ENCODE measurements at places on chromosomes 3 and 15. TPM values are rescaled to one million over a fixed set of nuclear protein-coding genes. Genes with fewer than 3 reads are reported as not detected.

The TMEM207 gene
- total RNA-seq: not detected

The GPR87 gene
- total RNA-seq: 3.2 TPM

The ERICH6 gene
- 0.35 TPM for total RNA-seq

The PGBD4 gene
- total RNA-seq: 0.58 TPM

The ITIH1 gene
- total RNA-seq: not detected

The SEMA6D gene
- total RNA-seq: 2.9 TPM

The POPDC2 gene
- total RNA-seq: not detected

The AZI2 gene
- 75.2 TPM for total RNA-seq

The FMN1 gene
- 1.2 TPM for total RNA-seq

The LMAN1L gene
- total RNA-seq: not detected

The DUOX2 gene
- not detected for total RNA-seq

The CPN2 gene
- total RNA-seq: not detected

The GPR149 gene
- total RNA-seq: not detected

Data from myometrial cell (primary cell).